ENCODE measurements at places on chromosomes 2 and 18.
A peak's percentile ranks its signal among the peaks of the same experiment; 100 is the strongest.

- DNase-seq = no peak
Observed at GRCh38 chr2:219425238-219426067, 7.3 kb downstream of the DES start.

DNA sequence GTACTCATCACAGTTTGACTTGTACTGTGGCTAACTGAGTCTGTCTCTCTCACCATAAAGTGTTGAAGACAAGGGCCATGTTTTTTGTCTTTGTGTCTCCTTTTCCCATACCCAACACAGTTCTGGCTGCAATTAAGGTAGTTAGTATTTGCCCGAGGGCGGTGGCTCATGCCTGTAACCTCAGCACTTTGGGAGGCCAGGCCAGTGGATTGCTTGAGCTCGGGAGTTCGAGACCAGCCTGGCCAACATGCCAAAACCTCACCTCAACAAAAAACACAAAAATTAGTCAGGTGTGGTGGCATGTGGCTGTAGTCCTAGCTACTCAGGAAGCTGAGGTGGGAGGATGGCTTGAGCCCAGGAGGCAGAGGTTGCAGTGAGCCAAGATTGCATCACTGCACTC is 6.9 kb upstream of the KIF3C start:
- DNase-seq = no peak

GRCh38 chr2:2647141-2647541 is 316.1 kb upstream of the MYT1L start:
- DNase-seq = no peak

- DNase-seq = no peak
Observed at GRCh38 chr2:203330434-203330833, 2.2 kb downstream of the ABI2 start.

- DNase-seq = no peak
Observed at GRCh38 chr2:118994172-118994700, 52.2 kb downstream of the MARCO start.

DNA sequence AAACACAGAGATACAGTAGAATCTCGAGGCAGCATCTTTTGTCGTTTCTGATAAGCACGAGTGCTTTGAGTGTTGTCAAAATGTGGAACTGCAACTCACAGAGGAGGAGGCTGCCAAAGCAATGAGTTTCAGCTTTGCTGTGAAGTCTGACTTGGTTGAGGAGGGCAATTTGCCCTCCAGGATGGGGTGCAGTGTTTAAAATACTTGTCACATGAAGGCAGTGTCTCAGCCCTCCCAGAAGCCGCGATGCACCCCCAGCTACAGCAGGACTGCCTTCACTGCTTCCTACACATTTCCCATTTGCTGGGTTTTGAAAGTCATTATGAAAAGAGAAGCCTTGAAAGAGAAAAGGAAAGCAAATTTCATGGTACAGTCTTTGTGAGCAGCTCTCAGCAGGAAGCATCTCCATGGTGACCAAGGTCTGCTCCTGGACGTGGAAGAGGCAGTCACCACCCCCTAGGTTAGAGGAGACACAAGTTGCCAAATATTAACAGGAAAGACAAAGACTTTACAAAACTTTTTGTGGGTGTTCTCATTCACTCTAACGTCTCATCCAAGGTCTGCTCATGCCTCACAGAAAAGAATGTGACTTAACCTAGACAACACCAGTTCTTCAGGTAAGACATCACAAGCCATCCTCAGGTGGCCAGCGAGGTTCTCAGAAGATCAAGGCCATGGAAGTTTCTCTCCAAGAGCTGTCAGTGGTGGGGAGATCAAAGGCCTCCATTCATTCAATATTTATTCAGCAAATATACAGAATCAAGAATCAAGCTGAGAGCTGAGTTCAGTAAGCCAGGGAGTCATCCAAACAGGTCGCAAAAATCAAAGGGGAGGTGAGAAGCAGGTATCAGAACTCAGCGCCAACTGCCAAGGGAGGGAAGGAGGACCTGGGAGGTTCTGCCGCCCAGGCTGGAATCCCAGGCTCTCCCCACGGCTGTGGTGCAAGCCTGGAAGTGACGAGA is 476.0 kb downstream of the EIPR1 start:
- DNase-seq = no peak

DNA sequence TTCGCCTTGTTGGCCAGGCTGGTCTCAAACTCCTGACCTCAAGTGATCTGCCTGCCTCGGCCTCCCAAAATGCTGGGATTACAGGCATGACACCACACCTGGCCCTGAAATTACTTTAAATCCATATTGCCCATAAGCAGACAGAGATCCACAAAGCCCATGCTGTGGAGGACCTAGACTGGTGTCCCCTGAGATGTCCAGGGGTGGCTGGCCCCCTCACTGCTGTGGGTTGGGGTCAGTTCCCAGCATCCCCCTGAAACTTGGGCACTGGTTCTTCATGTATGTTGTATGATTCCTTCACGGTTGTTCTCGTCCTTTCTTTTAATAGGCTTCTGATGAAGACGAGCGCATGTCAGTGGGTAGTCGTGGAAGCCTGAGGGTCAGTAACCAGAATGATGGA is 78.1 kb upstream of the RBM44 start:
- DNase-seq = no peak

DNA sequence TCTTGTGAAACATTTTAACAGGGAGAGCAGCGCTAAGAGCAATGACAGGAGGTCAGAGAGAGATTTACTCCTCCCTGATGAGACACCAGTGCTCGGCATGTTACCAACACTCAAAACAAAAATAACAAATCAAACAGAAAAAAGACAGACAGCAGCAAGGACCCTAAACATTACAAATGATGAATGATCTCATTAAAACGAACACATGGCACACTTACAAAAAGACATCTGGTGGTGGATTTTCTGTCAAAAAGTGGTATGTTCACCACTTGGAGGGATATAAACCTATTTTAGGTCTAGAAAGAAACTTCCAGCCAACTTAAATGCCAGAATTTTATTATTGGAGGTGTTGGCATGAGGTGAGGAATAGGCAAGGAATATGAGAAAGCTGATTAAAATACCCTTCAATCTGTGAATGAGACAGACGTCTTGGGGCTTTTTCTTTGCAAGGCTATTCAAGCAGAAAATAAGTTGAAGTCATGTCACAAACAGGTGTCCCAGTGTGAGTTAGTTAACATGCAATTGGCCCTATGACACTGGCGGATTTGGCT is 112.8 kb downstream of the PRELID3A start:
- no peak for DNase-seq

GRCh38 chr2:68837164-68837860 is 33.9 kb downstream of the BMP10 start:
- peak; percentile 63 for DNase-seq
